Umbilical cord (tissue), 2 donors: ENCODE measurements at places on chromosomes 6 and 20. TPM values are rescaled to one million over a fixed set of nuclear protein-coding genes. Genes with fewer than 3 reads are reported as not detected.

The RUNX2 gene
- 6.3 TPM for total RNA-seq

The LRFN2 gene
- total RNA-seq = 1.9 TPM

The TCF15 gene
- 0.48 TPM for total RNA-seq

The MAPK13 gene
- total RNA-seq = 19.3 TPM

DNA sequence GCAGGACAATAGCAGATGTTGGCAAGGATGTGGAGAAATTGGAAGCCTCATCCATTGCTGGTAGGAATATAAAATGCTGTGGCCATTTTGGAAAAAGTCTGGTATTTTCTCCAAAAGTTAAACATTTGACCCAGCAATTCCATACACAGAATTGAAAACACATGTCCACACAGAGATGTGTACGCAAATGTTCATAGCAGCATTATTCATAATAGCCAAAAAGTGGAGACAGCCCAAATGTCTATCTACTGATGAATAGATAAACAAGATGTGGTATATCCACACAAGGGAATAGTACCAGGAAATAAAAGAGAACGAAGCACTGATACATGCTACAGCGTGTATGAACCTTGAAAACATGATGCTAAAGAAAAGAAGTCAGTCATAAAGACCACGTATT lies 40.5 kb downstream of the CFAP61 start:
- no peak for DNase-seq

GRCh38 chr20:61234224-61234890 lies 17.7 kb upstream of the CDH4 start:
- DNase-seq = no peak

DNA sequence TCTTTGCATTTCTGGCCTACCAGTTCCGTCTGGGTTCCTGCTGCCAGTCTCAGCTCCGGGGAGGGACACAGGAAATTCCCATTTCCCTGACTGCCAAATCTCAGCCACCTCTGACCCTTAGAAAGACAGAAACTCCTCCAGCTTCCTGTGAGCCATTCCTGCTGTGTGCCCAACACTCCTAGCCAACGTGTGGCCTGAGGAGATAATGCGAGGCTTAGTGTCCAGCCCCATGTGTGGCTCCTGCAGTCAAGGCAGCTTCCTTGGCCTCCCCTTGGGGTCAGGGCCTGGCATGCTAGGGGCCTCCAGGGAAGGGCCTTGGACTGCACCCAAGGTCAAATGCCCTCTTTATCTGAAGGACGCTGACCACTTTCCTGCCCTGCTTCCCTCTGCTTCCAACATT lies 45.1 kb downstream of the MAFB start:
- DNase-seq = no peak

GRCh38 chr20:63586797-63587196 lies 12.8 kb upstream of the HELZ2 start:
- DNase-seq = no peak

DNA sequence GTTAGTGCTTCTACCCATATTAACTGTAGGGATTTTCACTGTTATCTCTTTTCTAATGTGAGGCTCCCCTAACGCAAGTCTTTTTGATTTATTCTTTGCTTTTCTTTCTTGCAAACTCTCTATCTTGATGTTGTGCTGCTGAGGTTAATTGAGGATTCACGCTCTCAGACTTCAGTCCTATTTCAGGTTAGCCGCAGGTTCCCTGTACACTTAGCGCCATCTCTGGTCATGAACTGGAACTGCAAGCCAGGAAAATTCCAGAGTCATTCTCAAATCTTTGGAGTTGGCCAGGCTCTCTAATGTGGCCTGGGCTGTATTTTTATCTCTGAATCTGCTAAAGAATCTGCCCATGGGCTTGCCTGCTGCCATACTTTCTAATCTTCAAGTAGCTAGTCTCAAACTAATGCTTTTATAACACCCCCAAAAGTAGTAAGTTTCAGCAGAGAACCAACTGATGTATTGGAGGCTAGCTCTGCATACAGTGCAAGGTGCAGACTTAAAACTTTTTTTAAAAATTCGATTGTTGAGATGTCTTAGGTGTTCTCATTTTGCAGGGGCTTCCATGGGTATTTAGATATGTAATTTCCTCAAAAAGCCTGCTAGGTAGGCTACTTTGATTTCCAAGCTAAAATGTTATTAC lies 91.1 kb upstream of the OPRM1 start:
- peak; percentile 54 for DNase-seq

GRCh38 chr20:5842465-5842864 lies 92.3 kb downstream of the SHLD1 start:
- no peak for DNase-seq

- DNase-seq = no peak
These were observed 24.0 kb upstream of the ARMH2 start for GRCh38 chr6:24822696-24823095.

GRCh38 chr20:23926944-23927872 lies 47.7 kb upstream of the CST5 start:
- no peak for DNase-seq

GRCh38 chr6:163756079-163756478 lies 341.6 kb downstream of the QKI start:
- peak; percentile 22 for DNase-seq
